NCI-H2227 treated with DMSO at 0.1 percent for 48 hours (cell line): ENCODE measurements at places on chromosomes 7 and 10.
A peak's percentile ranks its signal among the peaks of the same experiment; 100 is the strongest.

DNA sequence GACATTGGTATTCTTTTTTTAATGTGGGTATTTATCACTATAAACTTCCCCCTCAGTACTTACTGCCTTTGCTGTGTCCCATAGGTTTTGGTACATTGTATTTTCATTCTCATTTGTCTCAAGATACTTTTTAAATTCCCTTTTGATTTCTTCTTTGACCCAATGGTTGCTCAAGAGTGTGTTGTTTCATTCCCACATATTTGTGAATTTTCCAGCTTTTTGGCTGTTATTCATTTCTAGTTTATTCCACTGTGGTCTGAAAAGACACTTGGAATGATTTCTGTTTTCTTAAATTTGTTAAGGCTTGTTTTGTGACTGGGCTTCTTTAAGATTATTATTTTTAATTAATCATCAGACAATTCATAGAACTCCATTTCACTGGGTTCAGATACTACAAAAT, 105.0 kb downstream of the EPC1 start:
- DNase-seq: no peak

- DNase-seq: no peak
Observed at GRCh38 chr7:121072826-121073225, 84.3 kb downstream of the CPED1 start.

DNA sequence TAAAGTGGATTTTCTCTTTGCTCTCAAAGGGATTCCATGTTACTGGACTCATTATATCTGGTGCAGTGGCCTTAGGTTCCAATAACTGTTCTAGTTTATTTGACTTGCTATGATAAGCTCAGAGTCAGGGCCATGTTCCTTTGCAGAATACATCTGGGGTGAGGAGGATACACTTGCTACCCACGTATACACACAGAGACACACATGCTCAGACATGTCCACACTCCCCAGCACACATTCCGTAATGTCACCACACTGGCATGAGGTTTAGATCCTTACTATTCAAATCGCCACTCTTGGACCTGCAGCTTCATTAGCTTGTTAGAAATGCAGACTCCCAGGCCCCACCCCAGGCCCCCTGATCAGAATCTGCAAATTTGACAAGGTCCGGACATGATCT, 195.3 kb downstream of the BMPER start:
- DNase-seq: no peak

GRCh38 chr7:80236681-80237080, 102.0 kb downstream of the GNAI1 start:
- DNase-seq: no peak

- DNase-seq: no peak
Observed at GRCh38 chr10:10782603-10783002, 235.1 kb upstream of the CELF2 start.

GRCh38 chr7:17142831-17143541, 155.5 kb upstream of the AHR start:
- no peak for DNase-seq

DNA sequence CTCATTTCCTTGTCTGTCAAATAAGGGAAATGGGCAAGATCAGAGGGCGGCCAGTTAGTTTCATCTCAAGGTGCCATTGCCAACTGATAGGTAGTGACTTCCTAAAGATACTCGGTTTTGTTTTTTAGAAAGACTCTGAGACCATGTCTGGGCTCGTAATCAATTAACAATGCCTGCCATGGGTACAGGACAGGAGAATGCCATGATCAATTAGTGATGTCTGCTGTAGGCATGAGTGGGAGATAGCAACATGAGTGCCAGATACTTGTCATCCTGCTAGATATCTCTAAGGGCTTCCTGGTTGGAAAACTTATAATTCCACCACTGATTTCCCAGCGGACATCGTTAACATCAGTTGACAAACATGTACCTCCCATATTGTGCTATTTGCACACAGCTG, 64.8 kb downstream of the SH3PXD2A start:
- no peak for DNase-seq

- DNase-seq: no peak
Observed at GRCh38 chr10:69345402-69345801, 67.1 kb downstream of the HK1 start.

GRCh38 chr10:52353960-52354394, 39.9 kb downstream of the DKK1 start:
- DNase-seq: no peak

DNA sequence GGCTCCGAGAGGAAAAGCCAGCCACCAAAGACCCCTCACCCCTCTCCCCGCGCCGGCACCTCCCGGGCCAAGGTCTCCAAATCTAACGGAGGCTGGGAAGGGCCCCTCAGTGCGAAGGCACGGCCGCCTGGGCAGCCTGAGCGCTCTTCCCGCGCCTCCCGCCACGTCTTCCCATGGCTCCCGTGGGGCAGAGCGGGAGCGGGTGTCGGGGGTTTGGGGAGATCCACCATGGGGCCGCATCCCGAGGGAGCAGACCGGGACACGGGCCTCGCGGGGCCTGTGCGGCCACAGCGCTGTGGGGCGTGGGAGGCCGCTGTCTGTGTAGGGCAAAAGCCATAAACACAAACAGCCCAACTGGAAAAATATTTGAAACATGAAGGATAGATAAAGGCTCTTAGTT, 22.4 kb downstream of the GPER1 start:
- no peak for DNase-seq

- DNase-seq: no peak
Observed at GRCh38 chr10:52961323-52961722, 188.7 kb upstream of the MBL2 start.

GRCh38 chr7:157813053-157813452, 476.2 kb downstream of the DNAJB6 start:
- DNase-seq: no peak

GRCh38 chr7:101904019-101904418, 86.6 kb downstream of the CUX1 start:
- no peak for DNase-seq

GRCh38 chr7:50369143-50370026, 64.9 kb downstream of the IKZF1 start:
- no peak for DNase-seq

DNA sequence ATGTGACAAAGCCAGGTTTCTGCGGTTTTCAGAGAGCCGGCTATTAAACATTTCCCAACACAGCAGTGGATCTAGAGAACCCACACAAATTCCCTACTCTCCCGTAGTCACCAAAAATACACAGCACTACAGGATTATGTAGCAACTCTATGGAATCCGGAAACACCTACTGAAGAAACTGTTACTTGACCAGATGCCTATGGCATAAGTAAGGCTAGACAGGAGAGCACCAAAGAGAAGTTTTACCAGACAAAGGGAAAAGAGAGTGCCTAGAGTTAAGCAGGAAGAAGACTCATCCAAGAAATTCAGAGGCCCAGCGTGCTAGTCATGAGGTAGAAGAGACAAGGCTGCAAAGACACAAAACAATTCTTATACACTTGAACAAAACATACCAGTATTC, 321.1 kb downstream of the PARD3 start:
- DNase-seq: no peak

- no peak for DNase-seq
Observed at GRCh38 chr10:123355748-123356481, 201.7 kb downstream of the BUB3 start.

DNA sequence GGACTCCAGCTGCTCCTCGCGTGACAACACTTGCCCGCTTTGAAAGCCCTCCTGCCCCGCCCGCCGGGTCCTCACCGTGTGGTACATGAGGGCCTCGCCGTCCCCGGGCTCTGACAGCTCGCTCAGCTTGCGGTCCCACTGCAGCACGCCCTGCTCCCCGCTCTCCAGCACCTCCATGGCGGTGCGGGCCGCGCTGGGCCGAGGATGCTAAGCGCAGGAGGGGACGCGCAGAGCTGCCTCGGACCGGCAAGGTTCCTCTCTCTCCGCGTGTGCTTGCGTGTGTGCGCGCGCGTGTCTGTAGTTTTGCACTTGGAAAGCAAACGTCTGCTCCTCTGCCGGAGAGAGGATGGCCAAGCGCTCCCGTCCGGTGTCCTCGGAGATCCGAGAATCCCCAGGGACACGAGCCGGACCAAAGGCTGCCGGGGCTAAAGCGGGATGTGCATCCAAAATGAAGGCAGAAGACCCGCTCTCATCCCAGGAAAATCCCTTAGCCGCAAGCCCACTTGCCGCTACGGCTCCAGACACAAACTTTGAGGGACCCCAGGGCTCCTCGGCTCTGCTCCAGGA, at the start of gene CREB3L2:
Gene CREB3L2, minus strand, starts transcription at position 558 of the 567 bp plus-strand sequence. Its CDS starts 381 bp downstream, at position 177.
- DNase-seq: peak; percentile 41

DNA sequence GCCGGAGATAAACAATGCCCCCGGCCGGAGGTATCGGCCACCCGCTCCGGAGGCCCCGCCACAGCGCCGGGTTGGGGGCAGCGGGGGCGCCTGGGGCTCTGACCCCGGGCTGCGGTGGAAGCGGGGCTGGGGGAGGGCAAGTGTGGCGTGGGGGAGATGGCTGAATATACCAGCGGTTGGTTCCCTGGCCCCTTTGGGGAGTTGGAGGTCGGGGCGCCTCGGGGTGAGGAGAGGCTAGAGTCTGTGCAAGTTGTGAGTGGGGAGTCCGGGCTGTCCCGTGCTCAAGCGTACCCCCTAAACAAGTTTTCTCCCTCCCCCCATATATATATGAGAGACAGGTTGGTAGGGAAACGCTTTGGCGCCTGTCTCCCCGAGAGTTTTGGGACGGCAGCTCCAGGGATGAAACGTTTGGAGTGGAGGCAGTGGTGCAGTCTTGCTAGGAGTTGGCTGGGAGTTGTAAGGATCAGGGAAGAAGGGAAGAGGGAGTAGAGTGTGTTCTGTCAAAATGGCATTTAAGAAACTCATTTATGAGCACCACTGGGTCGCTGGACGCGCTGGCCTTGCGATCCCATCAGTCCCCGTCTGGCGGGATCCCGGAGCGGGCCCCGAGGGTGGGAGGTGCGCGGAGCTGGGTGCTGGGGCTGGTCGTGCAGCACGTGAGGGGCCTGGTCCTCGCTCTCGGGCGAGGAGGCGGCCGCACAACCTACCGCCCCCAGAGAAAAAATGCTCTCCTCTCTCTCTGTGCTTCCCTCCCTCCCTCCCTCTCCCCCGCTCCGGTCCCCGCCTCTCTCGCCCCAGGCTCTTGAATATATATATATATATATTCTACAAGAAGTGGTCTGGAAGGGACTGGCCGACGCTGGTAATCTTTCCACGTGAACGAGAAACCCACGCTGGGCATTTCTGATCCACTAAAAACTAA, 1.1 kb downstream of the TET1 start:
- peak; percentile 30 for DNase-seq

GRCh38 chr10:29805134-29805723, 170.5 kb upstream of the SVIL start:
- DNase-seq: no peak

GRCh38 chr10:88853155-88853881, 1.7 kb upstream of the ANKRD22 start:
- DNase-seq: no peak
